Suppressor macrophage (primary cell): ENCODE measurements at places on chromosomes 1 and 21.
A peak's percentile ranks its signal among the peaks of the same experiment; 100 is the strongest.

DNA sequence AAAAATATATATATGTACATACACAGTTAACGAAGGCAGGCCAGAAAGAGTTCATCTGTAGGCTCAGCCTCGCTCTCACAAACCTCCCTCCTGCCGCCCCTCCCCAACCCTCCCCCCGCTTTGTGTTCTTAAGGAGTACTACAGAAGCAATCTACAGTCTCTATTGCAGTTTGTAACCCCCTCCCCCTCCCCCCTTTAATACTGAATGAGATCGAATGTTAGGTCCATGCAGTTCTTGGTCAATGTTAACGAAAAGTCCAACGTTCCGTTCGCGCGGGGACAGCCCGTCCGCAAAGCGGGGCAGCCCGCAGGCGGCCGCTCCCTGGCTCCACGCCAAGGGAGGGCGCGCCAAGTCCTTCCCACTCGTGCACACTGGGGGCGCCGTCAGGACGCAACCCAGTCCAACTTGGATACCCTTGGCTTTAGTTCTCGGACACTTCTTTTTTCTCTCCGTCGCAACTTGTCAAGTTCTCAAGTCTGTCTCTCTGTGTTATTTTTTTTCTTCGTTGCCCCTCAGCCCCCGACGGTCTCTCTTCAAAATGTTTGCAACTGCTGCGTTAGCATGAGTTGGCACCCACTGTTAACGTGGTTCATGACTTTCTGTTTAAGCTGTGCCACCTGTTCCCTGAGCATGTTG lies 2.2 kb downstream of the JUN start:
- peak; percentile 71 for DNase-seq

GRCh38 chr1:17671314-17671705 lies 83.8 kb upstream of the ACTL8 start:
- no peak for DNase-seq

DNA sequence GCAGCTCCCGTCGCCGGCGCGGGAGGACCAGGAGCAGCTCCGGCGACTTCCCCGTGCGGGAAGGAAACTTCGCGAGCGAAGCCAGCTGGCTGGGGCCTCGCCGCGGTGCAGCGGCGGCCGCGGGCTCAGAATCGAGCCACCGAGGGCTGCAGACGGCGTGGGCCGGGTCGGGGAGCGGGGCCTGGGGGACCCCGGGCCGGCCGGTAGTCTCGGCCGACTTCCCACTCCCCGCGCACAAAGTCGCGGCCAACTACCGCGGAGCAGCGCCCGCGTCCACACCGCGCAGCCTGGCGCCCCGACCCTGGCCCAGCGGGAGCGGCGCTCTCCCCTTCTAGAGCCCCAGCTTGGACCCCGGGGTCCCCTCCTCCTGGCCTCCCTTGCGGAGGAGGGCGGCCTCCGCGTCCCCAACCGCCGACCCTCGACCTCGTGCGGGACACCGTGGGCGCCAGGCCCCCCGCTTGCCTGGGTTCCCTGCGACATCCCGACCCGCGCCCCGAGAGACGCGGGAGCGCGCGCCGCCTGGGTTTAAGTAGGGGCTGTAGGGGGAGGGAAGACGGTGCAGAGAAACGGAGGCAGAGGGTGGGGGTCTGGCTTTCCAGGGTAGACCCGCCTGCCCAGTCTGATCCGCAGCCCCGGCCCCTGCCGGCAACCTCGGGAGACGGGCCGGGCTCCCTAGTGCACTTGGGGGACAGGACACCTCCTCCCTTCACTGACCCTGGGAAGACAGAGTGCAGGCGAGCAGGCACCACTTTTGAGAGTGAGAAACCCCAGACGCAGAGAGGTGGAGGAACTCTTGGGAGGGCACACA lies 4.7 kb downstream of the PRDM16 start:
- no peak for DNase-seq

DNA sequence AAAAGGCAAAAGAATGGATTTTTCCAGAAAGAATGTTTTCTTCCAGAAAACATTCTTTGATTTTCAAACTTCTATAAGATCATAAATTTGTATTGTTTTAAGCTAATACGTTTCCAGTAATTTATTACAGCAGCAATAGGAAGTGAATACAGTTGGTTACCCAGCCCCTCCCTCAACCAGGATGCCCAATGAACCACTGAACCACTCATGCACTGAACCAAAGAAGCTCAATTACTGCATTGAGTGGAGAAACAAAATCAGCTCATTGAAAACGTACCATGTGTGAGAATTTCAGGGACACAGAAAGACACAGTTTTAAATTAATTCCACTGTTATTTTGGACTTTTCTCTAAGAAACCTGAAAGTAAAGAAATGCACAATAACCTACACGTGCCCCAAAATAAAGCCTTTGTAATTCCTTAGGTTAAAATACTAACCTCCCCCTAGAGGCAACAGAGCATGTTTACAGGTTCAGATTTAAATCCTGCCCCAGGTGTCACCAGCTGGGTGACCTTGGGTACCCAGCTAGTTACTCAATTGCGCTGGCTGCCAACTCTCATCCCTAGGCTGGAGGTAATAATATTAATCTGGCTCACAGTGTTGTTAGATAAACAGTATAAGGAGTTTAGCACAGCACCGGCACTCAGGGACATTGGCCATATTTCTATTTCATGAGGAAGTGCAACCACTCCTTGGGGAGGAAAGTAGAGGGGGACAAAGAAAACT lies 111.7 kb downstream of the NMNAT2 start:
- no peak for DNase-seq

DNA sequence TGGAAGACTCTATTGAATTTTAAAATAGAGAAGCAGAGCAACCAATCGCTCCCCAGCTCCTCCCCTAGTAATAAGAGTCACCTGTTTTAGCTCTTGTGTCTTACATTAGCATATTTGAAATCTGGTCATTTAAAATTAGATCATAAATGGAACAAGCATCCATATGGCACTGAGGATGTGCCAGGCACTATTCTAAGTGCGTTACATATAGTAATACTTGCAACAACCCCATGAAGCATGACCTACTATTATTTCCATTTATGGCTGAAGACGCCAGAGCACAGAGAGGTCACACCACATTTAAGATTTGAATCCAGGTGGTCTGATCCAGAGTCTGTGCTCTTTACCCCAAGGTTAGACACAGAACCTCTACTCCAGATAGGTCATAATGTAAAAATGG lies 82.0 kb upstream of the HIVEP3 start:
- DNase-seq, result no peak

GRCh38 chr1:18866314-18866713 lies 6.9 kb upstream of the TAS1R2 start:
- DNase-seq, result no peak

DNA sequence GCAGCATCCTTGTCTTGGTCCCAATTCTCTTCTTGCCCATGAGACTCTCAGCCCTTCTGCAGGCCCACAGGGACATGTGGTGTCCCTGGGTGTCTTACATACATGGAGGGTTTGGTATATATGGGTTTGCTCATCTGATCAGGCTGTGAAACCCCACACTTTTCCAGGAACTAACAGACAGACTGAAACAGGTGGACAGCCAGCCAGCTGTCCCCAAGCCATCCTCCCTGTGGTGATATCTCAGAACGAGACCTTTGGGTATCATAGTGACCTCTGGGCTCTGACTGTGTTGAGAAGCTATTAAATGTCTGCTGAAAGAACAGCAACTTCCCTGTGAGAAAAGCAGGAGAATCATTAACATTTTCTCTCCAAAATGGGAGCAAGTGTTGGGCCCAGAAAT lies 115.5 kb upstream of the PAXBP1 start:
- no peak for DNase-seq

- DNase-seq, result no peak
These were observed 28.4 kb downstream of the ZBTB17 start for GRCh38 chr1:15947382-15948090.

GRCh38 chr1:159089184-159089791 lies 12.7 kb upstream of the AIM2 start:
- DNase-seq, result peak; percentile 24

DNA sequence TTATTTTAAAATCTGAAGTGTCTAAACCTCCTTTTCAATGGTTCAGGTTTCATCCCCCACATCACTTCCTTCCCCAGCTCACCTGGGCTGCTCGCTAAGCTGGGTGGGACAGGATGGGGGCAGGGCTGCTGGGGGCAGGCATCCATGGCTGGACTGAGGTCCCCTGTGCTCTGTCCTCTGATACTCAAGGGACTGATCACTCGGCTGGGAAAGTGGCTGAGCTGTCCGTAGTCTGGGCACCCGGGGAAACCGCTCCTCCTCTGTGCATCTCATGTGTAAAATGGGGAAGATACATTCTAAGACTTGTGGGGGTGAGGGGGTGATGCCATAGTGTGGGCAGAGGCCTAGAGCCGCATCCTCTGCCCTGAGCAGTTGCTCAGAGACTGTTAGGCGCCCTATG lies 411.2 kb downstream of the MATN1 start:
- no peak for DNase-seq

DNA sequence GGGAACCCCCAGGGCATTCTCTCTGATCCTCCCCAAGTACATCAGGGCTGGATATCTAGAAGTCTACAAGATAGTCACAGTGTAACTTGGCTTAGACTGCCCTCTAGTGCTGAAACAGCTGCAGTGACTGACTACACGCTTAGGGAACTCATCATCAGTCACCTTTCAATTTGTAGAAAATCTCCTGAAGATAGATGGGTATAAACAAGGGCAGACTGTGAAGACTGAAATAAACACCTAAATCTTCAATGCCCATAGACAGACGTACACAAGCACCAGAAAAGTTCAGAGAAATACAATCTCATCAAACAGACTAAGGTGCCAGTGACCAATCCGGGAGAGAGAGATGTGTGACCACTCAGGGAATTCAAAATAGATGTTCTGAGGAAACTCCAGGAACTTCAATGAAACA lies 46.6 kb downstream of the PACC1 start:
- DNase-seq, result peak; percentile 80

DNA sequence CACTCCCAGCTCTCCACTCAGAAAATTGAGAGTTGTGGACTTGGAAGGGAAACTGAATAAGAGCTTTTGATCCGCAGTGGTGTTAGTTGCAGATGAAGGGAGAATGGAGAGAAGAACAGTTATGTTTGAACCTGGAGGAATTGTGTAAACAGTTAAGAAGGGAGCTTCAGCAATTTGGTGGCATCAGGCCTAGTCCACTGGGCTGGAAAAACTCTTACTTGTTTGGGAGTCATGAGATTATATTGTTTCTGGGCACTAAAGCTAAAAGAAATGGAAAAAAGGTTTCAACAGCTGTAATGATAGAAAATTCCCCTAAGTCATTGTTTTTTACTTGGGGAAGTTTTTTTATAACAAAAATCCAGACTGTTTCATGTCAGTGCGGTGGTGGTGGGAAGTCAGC lies 256.1 kb upstream of the C1orf87 start:
- no peak for DNase-seq

DNA sequence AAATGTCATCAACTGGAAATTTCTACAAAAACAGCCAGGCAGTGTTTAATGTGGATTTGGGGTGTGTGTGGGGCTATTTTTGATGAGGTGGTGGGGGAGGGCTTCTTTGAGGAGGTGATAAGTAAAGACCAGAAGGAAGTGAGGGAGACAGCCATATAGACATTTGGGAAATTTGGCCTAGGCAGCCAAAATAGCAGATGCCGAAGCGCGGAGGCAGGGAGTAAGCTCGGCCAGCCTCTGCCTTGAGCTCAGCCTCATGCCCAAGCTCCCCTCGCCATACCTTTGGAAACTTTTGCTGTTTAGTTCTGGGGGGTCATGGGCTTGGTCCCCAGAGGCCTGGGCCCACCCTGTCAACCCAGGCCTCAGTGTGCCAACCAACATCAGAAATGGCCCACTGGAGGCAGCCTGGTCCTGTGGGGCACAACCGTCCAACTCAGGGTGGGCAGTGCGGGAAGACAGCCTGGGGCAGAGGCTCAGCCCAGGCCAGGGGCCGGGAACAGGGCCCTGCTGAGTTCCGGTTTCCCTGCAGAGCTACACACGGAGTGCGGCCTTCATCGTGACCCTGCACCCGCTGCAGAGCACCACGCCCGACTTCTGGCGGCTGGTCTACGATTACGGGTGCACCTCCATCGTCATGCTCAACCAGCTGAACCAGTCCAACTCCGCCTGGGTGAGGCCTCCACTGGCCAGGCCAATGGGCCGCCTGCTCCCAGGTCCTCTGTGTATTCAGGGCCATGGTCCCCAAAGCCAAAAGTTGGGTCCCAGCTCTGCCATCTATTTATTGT lies 84.0 kb downstream of the PTPRU start:
- no peak for DNase-seq

DNA sequence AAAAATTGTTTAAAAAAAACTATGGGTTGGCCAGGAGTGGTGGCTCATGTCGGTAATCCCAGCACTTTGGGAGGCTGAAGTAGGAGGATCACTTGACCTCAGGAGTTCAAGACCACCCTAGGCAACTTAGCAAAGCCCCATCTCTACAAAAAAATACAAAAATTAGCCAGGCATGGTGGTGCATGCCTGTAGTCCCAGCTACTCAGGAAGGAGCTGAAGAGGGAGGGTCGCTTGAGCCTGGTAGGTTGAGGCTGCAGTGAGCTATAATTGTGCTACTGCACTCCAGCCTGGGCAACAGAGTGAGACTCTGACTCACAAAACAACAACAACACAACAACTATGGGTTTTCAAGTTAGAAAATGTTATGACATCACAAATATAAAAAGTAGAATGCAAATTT lies 16.4 kb downstream of the SLAMF7 start:
- no peak for DNase-seq

- no peak for DNase-seq
These were observed 47.2 kb downstream of the GALNT2 start for GRCh38 chr1:230114237-230114651.

GRCh38 chr1:170071378-170071777 lies 3.1 kb downstream of the KIFAP3 start:
- DNase-seq, result no peak

- DNase-seq, result peak; percentile 49
These were observed 3.9 kb upstream of the DIP2A start for GRCh38 chr21:46454634-46455390.

DNA sequence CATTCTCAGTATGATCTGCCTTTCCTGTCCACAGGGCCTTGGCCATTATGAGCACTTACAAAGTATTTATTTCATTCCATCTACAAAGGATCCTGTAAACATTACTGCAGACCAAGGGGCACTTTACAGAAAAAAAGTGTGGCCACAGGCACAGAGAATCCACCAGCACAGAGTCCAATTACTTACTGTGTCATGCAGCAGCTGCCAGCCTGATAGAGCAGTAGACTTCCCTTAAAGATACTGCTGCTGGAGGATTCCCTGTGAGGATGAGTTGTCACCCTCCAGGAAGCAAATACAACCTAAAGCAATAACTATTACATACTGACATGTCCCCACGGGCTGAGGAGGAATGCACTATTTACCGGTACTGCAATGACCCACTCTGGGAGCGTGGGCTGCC lies 97.1 kb upstream of the COG2 start:
- DNase-seq, result no peak

DNA sequence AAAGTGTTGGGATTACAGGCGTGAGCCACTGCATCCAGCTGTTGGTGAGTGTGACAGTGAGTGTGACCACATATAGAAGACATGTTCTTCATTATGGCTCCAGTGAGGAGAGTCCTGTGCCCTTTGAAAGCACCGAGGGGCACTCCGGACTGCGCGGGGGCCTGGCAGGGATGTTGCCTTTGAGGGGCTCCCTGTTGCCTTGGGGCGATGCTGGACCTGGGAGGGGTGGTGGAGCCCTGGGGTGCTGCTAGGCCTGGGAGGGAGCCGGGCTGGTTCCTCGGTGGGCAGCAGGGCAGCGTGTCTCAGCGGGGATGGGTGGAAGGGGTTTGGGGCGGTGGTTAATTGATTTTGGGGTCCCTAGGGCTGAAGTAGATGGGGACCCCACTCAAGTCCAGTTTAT lies 25.5 kb downstream of the CFAP74 start:
- no peak for DNase-seq

- peak; percentile 95 for DNase-seq
These were observed 70.3 kb downstream of the SERINC2 start for GRCh38 chr1:31483012-31483946.

- DNase-seq, result no peak
These were observed 6.9 kb downstream of the HTR1D start for GRCh38 chr1:23210351-23210785.
